ENCODE measurements at places on chromosomes 3 and 15.
A peak's percentile ranks its signal among the peaks of the same experiment; 100 is the strongest.

DNA sequence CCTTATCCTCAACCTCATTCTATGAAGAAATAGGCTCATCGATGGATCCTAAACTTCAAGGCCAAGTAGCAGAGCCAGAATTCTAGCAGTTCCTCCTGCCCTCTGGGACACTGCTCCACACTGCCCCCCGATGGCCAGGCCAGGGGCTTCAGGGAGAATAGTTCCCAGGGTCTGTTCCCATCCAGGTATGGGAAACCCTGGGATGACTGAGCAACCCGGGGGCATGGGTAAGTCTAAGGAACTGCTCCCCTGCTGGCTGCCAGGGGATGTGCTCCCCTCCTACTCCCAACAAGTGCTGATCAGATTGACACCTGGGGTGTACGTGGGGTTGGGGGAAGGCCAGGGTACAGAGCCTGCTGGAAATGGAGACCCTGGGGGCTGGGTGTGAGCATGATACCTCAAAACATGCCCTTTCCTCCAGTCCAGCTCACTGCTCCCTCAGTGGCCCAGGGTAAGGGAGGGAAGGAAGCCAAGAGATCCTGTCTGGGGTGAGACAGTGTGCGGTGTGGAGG, 7.6 kb downstream of the ULK3 start:
- no peak for DNase-seq

DNA sequence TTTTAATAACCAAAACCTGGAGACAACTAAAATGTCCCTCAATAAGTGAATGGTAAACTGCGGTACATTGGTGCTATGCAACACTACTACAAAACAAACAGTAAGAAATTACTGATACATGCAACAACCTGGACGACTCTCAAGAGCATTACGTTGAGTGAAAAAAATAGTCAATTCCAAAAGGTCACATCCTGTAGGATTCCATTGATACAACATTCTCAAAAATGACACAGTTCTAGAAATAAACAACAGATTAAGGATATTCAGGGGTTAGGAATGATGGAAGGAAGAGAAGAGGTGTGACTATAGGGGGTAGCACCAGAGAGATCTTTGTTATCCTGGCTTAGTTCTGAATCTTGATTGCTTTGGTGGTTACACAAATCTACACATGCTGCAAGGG, 72.2 kb downstream of the ZNF148 start:
- no peak for DNase-seq

GRCh38 chr15:33982516-33982915, 14.2 kb downstream of the CHRM5 start:
- DNase-seq: no peak

- no peak for DNase-seq
Measured at GRCh38 chr3:45689787-45690145, 570 bp downstream of the SACM1L start.

GRCh38 chr3:111761309-111761795, 97.7 kb upstream of the PHLDB2 start:
- DNase-seq: no peak

DNA sequence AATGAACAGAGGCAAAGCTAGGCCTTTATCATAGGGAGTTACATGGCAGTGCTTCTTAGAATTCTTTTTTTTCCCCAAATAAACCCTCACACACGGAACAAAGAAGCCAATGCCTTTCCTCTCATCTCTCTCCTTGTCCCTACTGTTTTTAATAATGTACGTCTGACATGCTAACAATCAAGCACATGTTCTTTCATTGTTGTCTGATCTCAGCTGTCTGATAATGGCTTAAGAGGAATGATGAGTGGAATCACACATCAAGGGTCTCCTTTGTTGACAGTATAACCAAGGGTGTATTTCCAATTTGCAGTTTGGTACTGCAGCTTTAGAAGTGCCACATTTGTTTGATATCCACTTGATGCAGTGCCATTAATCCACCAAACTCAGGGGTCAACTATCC, 34.8 kb upstream of the EPHA3 start:
- no peak for DNase-seq

DNA sequence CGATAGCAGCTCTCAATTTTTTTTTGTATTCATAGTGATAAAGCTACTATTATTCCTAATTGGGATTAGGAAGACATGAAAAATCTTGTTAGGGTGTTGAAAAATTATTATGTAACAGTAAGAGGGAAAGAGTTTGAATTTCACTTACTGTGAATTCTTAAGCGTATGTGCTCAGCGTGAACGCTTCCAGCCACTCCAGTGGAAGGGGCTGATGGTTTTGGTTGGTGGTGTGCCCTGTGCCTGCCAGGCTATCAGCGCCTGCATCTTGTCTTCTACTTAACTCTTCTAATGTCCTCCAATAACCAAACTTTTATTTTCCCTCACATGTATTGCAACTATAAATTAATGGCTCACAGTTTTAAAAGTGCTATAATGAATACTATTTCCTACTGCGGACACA, 22.5 kb downstream of the CDIN1 start:
- DNase-seq: no peak

DNA sequence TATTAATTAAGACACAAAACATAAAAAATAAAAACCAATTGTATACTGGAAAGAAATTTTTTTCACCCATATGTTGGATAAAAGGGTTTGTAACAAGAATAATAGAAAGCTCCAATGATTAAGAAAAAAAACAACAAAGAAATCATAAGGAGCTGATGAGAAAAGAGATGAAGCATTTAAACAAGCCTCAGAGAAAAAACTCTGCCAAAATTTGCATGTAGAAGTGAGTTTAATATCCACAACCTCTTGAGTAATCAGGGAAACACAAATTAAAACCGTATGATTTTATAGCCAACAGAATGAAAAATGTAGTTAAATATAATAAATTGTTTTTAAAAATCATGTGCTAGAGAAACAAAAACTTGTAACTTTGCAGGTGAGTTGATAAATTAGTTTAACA, 192.9 kb downstream of the BCHE start:
- no peak for DNase-seq

- no peak for DNase-seq
Measured at GRCh38 chr15:88624156-88624970, 3.2 kb downstream of the AEN start.

- DNase-seq: no peak
Measured at GRCh38 chr3:30547716-30548115, 58.7 kb upstream of the TGFBR2 start.

- DNase-seq: peak; percentile 45
Measured at GRCh38 chr3:28575100-28575745, 226.6 kb upstream of the AZI2 start.

- no peak for DNase-seq
Measured at GRCh38 chr3:27526614-27527315, 42.6 kb upstream of the SLC4A7 start.

GRCh38 chr3:27568393-27568792, 84.2 kb upstream of the SLC4A7 start:
- DNase-seq: no peak

DNA sequence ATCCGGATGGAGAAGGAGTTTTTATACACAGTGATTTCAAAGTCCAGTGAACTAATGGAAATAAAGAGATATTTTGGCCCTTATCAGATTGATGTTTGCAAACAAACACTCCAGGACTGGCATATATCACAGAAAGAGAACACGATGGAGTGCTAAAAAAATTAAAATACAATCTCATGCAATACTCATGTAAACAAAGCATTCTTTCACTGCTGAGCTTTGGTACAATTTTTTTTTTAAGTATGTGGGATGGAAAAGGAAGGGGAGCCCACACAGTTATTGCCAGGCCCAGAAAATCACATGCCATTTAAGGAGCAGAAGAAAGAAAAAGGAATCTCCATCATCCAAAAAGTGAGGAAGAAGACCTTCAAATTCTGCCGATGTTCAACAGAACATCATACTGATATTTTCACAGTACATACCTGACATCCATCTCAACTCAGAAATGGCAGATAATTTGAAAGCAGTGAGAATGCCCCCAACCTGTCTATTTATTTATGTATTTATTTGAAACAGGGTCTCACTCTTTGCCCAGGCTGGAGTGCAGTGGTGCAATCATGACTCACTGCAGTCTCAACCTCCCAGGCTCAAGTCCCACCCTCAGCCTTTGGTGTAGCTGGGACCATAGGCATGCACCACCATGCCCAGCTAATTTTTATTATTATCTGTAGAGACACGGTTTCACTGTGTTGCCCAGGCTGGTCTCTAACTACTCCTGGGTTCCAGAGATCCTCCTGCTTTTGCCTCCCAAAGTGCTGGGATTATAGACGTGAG, 107.5 kb upstream of the SLC2A2 start:
- DNase-seq: no peak

- DNase-seq: no peak
Measured at GRCh38 chr3:134039161-134039862, 9.6 kb upstream of the SLCO2A1 start.

- no peak for DNase-seq
Measured at GRCh38 chr15:85947021-85947420, 132.7 kb upstream of the AGBL1 start.

GRCh38 chr3:17032407-17033034, 147.8 kb downstream of the PLCL2 start:
- DNase-seq: no peak

DNA sequence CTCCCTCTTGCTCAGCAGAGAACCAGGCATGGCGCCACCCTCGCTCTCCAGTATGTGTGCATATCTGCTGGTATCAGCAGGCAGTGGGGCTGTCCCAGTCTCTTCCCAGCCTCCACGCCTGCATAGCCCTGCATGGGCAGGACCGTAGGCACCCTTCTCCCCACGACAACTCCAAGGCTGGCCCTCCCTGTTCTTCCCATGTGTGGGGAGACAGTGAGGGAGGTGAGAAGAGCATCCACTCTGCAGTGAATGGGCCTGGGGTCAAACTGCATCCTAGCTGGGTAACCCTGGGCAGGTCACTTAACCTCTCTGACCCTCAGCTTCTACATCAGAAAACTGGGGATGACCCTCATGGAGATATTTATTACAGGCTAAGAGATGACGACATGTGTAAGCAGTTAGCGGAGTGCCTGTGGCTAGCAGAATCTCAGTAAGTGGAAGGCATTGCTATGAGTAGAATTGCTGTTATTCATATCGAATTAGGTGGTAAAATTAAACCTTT, 13.3 kb upstream of the SSUH2 start:
- DNase-seq: no peak

- DNase-seq: no peak
Measured at GRCh38 chr15:25186411-25186810, 231.6 kb downstream of the SNRPN start.

DNA sequence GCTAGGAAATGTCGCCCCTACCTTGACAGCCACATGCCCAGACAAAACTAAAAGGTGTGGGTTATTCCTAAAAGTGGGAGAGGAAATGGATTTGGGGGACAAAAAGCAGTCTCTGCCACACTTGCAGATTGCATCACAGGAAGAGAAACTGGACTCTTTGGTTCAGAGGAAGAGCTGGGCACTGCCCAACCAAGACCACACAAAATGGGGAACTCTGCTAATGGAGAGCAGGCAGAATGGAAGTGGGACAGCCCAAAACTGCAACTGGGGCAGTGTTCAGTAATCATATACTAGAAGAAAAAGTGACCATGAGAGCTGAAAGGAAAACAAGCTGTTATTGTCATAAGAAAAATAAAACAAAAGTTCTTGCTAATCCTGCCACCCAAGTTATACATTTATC, 138.9 kb upstream of the FRMD4B start:
- no peak for DNase-seq

- DNase-seq: no peak
Measured at GRCh38 chr3:43061101-43061895, 44.6 kb downstream of the POMGNT2 start.

- DNase-seq: peak; percentile 58
Measured at GRCh38 chr15:50765195-50765967, at the start of gene SPPL2A. TSS of gene SPPL2A (minus strand) at chr15:50765706. CDS start at chr15:50765533, 173 bp downstream.

GRCh38 chr15:74895830-74896229, 6.0 kb downstream of the MPI start:
- DNase-seq: no peak

DNA sequence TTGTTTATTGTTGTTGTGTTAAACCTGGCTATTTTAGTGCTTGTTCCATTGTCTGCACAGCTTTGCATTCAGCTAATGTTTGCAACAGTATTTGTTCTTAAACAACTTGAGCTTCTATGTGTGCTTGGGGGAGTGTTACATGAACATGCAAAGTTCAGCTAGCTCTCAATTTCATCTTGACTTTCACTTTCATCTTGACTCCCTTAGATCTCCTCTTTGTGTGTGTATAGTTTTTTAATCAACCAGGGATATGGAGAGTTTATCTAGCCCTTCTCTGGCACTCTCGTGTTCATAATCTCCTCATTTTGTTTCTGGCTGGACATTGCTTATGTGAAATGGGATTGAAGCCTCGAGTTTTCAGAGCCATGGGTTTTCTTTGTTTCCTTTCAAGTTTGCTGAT, 212.4 kb upstream of the ZBTB20 start:
- no peak for DNase-seq

GRCh38 chr3:104546301-104546700, 820.4 kb upstream of the ALCAM start:
- DNase-seq: no peak

DNA sequence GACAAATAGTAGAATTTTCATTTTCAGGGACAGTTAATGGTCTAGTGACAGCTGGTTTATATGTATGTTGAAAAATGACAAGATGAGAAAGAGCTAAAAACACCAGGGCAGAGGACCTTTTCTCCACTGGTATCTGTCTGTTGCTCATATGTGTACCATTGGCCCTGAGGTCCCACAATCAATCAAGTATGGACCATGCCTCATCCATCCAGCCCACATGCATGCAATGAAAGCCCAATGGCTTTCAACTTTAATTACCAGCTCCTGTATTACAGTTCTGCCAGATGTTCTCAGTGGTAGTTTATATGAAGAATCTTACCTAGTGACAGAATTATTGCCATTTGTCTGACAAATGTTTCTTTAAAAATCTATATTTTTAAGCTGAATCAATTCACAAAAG, 234.1 kb downstream of the ZMAT3 start:
- no peak for DNase-seq
